ENCODE measurements at places on chromosomes 4 and X.

- no peak for DNase-seq
Observed at GRCh38 chr4:129676934-129677333, 581.0 kb downstream of the C4orf33 start.

- DNase-seq: no peak
Observed at GRCh38 chr4:17726911-17727310, 54.5 kb downstream of the FAM184B start.

DNA sequence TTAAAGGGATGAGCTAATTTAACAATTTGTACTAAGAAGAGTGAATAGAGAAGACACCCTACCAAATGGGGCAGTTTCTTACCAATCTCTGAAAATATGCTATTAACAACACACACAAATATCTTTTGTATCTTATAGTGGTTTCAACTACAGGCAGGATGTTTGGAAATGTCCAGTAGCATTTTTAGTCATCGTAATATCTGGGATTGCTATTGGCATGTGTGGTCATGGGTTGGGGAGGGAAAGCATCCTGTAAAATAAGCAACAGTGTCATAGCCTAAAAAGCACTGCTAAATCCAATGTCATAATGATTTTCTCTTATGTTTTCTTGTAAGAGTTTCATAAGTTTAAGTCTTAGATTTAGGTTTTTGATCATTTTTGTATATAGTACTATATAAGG, 29.3 kb upstream of the ABCG2 start:
- no peak for DNase-seq

DNA sequence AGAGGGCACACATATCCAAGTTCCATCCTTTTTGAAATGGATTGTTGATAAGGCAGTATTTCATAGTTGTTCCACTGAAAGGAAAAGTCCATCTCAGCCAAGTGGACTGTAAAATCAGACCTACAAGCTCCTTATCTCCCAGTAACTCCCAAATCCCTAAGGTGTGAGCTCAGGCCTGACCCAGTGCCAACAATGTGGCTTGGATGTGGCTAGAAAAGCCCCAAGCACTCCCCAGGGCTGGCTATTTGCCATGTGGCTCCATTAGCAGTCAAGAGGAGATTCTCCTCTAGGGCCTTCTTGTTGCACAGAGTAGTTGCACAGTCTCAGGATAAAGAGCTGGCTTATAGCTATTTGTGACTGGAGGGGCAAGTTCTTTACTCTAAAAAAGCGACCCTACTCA, 25.0 kb upstream of the DGKK start:
- DNase-seq: no peak

DNA sequence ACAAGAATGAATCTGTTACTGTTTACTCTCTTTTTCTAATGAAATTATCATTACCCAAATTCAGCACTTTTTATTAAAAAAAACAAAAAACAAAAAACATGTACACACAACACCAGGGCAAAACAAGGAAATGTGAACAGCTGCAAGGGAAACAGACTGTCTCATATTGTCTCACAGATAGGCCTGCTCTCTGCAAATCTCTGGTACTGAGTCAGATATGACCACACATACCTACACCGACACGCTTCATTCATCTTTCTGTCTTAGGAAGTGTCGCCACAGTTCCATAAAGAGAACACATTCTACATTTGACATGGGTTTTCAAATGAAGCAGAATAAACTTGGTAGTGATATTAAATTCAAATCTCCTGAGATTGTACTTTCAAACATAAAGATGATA, 92.2 kb upstream of the GPR34 start:
- DNase-seq: no peak

DNA sequence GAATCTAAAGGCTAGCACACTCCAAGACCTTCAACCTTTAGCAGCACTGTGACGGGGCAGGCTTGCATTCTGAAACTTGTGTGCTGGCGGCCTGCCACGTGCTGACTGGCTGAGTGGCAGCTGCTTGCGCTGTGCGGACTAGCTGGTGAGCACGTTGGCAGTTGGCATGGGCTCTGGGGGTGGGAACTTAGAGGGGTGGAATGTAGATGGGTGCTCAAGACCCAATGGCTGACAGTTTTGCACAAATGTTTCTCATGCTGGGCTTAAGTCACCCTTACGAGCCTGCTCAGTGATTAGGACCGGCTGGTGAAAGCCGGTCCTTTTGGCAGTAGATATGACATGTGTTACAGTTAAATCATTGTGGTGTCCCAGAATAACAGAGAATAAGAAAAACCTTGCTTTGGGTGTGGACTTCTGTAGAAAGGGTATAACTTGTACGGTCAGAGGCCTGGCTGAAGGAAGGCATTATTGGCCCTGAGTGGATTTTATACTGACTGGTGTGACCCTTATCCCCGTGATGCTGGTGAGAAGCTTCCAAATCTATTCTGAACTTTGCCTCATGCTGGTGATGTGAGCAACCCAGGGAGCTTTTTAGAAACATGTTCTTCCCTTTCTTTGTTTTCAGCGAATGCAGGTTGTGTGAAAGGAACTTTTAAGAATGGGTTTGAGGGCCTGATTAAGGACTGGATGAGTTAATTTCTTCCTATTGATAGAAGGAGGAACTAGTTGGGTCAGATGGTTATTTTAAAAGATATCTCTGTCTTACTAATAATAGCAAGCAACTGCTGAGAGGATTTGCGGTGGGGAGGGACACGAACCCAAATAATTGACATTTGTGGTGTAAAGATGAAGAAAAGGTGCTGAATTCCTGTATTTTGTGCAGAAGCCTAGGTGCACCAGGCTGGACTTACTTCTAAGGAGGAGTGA, 107.4 kb upstream of the SLC4A4 start:
- no peak for DNase-seq

GRCh38 chr4:114109776-114110175, 130.3 kb upstream of the ARSJ start:
- DNase-seq: no peak

DNA sequence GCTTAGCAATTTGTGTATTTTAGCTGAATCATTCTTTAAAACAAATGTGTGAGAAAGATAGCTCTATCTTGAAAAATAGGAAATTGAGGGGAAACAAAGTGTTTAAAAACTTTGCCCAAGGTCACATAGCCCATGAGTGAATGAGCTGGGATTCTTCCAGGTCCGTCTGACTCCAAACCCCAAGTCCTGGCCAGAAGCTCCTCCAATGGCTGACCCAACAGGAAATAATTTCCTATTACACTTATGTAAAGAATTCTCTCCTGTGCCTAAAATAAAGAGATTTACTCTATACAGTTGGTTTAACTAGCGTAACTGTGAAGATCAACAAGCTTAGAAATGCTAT, 287.6 kb downstream of the ARHGAP24 start:
- no peak for DNase-seq

DNA sequence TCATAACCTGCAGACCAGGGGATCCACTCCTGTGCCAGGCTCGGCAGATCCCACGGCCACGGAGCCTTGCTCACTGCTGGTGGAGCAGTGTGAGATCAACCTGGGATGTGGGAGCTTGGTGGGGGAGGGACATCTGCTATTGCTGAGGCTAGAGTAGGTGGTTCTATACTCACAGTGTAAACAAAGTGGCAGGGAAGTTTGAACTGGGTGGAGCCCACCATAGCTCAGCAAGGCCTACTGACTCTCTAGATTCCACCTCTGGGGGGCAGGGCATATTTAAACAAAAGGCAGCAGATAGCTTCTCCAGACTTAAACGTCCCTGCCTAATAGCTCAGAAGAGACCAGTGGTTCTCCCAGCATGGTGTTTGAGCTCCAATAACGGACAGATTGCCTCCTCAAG, 54.7 kb upstream of the EPHA5 start:
- no peak for DNase-seq

- DNase-seq: no peak
Observed at GRCh38 chrX:119292445-119292844, 56.4 kb downstream of the PGRMC1 start.

GRCh38 chr4:41725254-41725653, 23.3 kb downstream of the PHOX2B start:
- no peak for DNase-seq

- DNase-seq: no peak
Observed at GRCh38 chrX:72159769-72160168, 21.8 kb upstream of the PIN4 start.

- no peak for DNase-seq
Observed at GRCh38 chr4:125322366-125322730, 7.6 kb downstream of the FAT4 start.

GRCh38 chr4:118758293-118758692, 73.1 kb downstream of the METTL14 start:
- no peak for DNase-seq

GRCh38 chrX:46574774-46575381, 1.3 kb downstream of the CHST7 start:
- peak; percentile 51 for DNase-seq

- peak; percentile 87 for DNase-seq
Observed at GRCh38 chr4:77819843-77820648, 878 bp upstream of the CNOT6L start.

- DNase-seq: no peak
Observed at GRCh38 chr4:104206784-104207183, 287.9 kb downstream of the CXXC4 start.

- no peak for DNase-seq
Observed at GRCh38 chr4:20629186-20630106, 70.8 kb upstream of the PACRGL start.

GRCh38 chrX:115400960-115401359, 111.4 kb downstream of the LUZP4 start:
- DNase-seq: no peak

- DNase-seq: no peak
Observed at GRCh38 chrX:128106630-128107029, 54.4 kb upstream of the ACTRT1 start.

- no peak for DNase-seq
Observed at GRCh38 chrX:1072637-1073377, 139.6 kb downstream of the CRLF2 start.

All from HAP-1 (cell line).